Posterior vena cava (tissue), 2 donors: ENCODE measurements at places on chromosomes 7 and 10. TPM values are rescaled to one million over a fixed set of nuclear protein-coding genes. Genes with fewer than 3 reads are reported as not detected.

DNA sequence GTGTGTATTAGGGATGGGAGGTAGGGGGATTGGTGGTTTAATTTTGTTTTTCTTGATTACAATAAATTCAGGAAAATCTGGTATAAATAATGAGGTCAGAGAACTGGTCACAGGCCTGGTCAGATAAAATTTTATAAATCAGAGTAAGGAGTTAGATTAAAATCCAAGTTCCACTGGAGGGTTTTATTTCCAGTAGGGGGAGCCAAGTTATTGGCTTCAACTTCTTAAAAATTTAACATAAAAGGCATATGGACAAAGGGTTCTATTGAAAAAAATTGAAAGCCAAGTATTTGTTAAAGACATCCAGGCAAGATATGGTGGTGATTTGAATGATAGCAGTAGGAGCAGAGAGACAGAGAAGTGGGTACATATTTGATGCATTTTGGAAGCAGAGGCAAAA is 763.3 kb downstream of the SORCS1 start:
- DNase-seq: no peak

DNA sequence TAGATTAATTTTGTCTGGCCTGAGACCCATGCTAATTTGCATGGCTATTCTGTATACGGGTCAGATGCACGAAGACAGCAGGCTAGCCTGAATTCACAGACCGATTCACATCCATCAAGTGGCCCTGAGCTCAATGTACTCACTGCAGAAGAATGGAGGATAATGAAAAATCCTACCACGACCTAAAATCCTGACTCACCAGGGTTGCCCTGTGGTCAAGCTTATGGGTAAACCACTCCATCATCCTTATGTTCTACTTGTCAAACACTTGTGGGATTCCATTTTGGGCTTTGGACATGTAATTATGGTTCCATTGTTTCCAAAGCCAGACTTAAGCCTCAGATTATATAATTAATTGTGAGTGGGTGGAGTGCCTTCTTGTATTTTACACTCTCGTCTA is 110.4 kb upstream of the ZNF438 start:
- no peak for DNase-seq

DNA sequence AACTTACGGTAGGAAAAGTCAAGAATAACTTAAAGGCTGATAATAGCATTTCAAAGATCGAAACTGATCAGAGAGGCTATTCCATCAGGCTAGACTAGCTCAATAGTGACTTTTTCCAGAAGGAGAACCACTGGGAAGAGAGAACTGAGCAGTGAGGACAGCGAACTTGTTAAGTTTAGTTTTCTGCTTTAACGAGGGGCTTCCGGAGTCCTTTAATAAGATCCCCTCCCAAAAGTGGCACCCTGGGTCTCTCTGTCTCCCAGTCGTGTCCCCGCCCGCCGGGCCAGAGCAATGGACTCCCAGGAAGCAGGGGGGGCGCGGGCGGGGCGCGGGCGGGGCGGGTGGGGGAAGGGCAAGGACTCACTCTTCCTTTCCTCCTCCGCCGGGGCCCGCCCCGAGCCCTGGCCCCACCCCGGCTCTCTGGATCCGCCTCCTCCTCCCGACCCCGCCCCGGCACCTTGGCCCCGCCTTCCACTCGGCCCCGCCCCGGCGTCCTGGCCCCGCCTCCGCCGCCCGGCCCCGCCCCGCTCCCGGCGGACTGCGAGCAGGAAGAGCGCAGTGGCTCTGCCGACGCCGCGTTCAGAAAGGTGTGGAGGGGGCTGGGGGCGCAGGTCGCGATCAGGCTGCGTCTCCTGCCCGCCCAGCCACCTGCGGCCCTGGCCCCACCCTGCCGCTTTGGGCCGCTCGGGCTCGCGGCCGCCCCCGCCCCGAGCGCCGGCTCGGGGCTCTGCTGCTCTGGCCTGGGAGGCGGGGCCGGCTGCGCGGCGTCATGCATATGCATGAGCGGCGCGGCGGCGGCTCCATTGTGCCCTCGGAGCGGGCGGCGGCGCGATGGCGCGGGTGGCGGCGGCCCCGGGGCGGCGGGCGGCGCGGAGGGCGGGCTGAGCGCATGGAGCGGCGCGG is at the start of gene ZMIZ2:
ZMIZ2 (plus strand) TSS at position 803 of the 903 bp plus-strand sequence. CDS start 7,403 bp downstream, outside the sequence.
- peak; percentile 98 for DNase-seq

Gene GIMAP5
- total RNA-seq: 17.4 TPM

Gene OPN1SW
- total RNA-seq: not detected

- DNase-seq: no peak
Observed at GRCh38 chr10:93518531-93518930, 22.1 kb downstream of the CEP55 start.

DNA sequence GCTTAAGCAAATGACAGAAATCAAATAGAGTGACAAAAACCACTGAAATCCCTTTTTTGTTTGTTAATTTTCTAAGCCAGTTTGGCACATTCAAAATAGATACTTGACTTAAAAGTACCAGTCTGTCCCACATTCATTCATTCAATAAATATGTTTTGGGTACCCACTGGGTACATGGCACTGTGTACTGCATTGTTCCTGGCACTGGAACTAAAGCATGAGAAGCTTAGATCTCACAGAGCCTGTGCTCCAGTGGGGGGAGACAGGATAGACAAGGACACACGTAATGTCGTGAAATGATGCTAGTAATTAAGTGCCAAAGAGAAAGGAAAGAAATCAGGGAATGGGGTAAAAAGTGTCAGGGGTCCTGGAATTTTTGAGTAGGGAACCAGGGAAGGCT is 13.0 kb downstream of the MTURN start:
- DNase-seq: no peak

DNA sequence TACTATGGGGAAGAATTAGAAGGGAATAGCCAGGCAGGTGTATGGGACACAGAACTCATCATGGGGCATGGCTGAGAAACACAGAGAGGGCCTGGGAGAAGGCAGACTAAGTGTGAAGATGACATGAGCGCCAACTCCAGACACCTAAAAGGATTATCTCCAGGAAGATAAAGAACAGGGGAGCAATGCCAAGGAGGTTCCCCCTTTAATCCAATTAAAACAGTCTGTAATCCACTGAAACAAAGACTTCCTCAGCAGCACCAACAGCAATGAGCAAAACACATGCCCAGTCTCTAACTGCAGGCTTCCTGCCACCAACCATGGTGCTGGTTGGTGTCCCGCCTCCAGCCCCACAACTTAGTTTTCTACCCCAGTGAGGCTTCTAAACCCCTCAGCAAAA is 108.9 kb downstream of the GRID1 start:
- no peak for DNase-seq

Gene FOXP2
- 9.9 TPM for total RNA-seq

GRCh38 chr10:32790483-32790882 is 167.5 kb downstream of the ITGB1 start:
- DNase-seq: no peak

DNA sequence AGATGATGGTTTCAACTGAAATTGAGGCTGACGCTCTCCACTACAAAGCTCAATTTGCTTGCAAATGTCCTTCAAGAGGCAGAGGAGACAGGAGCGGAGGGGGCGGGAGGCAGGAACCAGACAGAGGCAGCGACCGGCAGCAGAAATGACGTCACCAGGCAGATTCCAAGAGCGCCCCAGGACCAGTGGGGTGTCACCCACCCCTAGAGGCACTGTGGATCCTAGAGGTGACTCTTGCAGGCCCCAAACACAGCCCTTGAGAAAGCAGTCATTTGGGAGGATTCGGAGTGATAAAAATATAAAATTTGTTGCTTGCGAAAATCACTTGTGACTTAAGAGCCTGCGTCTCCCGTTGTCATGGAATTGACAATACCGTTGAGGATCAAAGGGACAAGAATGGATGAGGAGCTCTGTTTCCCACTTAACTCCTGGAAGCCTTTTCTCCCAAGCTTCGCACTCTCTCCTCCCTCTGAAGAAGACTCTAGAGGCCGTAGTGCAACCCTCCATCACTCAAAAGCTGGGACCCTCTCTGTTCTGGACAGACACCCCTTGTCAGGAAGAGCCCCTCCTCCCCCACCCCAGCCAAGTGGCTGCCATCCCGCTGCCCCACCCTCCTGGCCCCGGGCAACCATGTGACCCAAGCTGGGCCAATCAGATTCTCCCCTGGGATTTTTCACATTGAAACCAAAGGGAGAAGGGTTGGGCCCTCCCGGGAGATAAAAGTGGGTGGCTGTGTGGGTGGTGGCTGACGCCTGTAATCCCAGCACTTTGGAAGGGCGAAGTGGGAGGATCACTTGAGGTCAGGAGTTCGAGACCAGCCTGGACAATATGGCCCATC is 16.3 kb upstream of the SLC29A4 start:
- DNase-seq: no peak

GRCh38 chr7:95871075-95871848 is 98.9 kb downstream of the DYNC1I1 start:
- no peak for DNase-seq

Gene STRIP2
- total RNA-seq: 0.33 TPM

GRCh38 chr7:158183431-158183830 is 404.2 kb downstream of the PTPRN2 start:
- no peak for DNase-seq

GRCh38 chr10:131196176-131196885 is 115.2 kb downstream of the TCERG1L start:
- DNase-seq: no peak

GRCh38 chr10:4063717-4064116 is 278.7 kb upstream of the KLF6 start:
- DNase-seq: no peak

DNA sequence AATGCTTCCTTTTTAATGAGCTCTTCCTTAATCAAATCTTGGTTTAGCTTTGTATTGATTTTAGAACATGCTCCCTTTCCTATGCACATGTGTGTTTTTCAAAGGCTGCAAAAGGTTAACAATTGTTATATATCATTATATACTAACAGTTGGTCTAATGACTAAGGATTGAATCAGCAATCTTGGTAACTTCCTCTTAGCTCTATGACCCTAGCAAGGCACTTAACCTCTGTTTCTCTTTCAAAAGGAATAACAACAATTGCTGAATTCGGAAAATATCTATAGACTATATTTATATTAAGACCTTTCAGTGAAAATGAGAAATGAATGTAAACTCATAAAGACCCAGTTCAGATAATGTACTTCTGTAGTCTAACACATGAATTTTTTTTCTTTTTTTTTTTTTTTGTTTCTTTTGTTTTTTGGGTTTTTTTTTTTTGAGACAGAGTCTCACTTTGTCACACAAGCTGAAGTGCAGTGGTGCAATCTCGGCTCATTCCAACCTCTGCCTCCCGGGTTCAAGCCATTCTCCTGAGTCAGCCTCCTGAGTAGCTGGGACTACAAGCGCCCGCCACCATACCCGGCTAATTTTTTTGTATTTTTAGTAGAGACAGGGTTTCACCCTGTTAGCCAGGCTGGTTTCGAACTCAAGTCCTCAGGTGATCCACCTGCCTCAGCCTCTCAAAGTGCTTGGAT is 48.8 kb downstream of the HOXA1 start:
- DNase-seq: peak; percentile 49

DNA sequence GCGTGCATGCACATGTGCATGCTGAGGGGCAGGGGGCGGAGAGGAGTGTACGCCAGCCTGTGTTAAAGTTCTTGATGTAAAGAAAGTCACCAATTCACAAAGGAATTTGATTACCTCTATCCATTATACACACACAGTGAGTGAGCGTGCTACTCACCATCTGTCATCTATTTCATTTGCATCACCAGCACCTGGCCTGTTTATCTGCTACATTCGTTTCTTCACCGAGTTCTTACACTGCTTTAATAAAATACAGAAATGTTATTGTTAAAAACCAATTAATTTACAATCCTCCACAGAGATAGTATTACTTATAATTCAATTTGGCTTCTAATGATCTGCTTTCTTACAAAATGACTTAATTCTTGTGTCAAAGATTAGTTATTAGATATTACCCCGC is 32.6 kb downstream of the NEUROD6 start:
- DNase-seq: no peak

DNA sequence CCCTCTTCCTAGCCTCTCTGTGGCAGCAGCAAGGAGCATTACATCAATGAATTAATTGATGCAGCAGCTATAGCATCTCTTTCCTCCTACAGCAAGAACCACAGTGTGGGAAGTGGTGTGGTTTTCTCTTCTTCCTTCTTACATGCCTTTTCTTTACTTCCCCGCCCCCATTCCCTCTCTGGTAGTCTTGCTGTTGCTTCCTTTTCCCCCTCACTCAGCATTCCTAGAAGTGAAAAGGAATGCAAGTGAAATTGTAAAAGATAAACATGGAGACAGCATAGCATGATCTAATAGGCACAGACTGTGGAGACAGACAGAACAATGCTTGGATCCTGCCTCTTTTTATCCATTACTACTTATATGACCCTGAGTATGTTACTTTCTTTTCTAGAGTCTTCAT is 370.5 kb upstream of the BMPER start:
- DNase-seq: no peak

GRCh38 chr10:23402856-23403255 is 36.0 kb upstream of the OTUD1 start:
- no peak for DNase-seq

Gene SP4
- total RNA-seq: 6.5 TPM

Gene HACD1
- total RNA-seq: 83.0 TPM

DNA sequence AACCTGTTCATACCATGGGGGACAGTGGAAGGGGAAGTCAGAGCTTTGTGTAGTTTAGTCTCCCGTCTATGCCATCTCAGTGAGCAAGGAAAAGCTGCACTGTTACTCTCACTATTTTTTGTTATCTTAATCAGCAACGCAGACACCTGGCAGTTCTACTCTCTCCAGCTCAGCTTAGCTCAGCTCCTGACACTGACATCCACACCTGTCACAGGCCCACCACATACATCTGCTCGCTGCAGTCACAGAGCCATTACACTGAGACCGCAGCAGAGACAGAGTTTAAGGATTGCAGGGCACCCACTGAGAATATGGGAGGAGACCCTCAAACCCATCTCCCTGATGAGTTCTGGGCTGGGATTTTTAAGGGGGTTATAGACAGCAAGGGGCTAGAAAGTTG is 257.3 kb upstream of the AKR1E2 start:
- no peak for DNase-seq

DNA sequence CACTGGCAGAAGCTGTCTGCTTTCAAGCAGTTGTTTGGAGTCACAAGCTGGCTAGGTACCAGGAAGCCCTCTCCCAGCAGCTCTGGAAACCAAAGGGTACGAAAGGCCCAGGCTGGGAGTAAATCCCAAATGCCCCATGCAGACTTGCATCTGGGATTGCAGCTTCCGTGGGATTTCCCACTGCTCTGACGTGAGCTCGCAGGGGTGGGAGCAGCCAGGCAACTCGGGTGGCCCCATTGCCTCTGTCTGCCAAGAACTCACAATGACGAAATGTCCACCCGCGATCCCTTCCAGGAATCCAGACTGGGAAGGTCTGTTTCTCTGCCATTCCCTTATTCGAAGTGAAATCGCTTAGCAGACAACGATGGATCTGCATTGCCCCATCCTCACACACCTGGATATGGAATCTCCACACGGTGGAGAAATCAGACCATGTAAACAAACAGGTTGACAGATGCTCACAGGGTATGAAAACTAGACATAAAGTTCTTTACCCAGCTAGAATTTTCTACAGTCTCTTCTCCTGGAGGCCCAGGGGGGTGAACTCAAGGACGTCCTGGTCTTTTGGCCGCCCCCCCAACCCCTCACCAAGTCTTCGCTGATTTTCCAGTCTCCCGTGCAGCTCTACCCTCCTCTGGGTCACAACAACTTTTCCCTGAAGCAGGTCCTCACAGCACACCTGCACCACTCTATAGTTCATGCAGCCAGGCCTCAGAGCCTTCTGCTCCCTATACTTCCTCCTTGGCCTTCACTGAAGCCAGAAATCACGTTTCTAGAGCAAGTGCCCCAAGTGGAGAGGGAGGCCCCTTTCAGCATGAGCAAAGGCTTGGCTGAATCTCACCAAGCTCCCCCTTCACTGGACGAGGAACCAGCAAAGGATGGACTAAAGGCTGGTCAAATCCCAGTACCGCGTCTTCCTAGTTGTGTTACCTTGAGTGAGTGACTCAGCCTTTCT is 20.0 kb downstream of the SH3PXD2A start:
- DNase-seq: peak; percentile 92
